ENCODE measurements at places on chromosomes 7 and 10.

DNA sequence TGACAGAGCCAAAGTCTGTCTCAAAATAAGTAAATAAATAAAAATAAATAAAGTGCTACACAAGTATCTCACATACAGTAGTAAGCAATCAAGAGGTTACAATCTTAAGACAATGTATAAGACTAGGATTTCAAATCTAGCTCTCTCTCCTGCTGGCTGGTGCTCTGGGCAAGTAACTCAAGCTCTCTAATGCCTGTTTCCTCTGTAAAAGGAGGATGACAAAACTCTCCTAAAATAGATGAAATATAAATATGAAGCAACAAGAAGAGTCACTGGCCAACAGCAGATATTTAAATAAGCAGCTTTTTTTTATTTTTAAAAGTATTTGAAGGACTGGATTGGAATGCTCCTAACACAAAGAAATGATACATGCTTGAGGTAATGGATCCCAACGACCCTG is 7.2 kb downstream of the SFMBT2 start:
- peak; percentile 33 for DNase-seq

DNA sequence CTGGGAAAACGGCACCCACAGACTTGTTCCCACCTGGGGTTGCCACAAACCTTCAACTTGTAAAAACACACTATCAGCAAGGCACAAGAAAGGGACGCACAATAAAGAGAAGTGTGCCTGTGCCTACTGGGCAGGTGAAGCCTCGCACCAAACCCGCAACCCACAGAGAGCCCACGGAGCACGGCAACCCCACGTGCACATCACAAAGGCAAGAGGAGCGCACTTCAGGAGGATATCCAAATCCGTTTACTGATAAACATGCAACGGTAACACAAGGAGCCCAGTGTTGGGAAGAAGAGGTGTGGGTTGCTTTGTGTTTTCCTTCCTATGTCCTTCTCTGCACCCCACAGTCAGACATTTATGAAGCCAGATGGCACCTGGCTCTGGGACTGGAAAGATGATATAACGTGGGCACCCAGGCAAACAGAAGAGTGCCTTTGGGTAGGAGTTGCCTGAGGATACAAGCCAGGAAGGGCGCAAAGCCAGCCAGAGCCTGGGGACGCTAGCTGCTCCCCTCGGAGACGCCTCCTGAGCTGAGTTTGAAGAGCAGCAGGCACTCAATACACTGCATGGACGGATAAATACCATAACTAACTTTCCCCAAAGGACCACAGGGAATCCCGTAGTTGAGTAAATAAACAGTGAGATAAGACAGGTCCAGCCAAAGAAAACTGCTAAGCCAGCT is 41.6 kb downstream of the TCERG1L start:
- DNase-seq = no peak

DNA sequence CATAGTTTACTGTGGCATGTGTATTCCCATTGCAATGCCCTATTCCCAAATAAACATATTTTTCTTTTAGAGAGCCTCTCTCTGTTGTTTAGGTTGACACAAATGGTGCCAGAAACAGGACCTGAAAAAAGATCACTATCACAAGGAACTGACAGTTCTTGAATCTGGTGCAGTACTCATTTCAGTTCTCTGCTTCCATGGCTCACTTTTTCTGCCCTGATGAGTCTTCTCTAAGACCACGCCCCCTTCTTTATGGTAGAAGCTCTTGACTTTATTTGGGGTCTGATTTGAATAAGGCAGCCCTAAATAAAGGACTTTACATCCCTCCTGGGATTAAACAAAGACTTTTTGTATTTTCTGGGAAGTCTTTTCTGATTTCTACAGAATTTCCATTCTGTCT is 3.5 kb upstream of the CCDC126 start:
- no peak for DNase-seq

- DNase-seq = no peak
These were observed 521.5 kb downstream of the SUGCT start for GRCh38 chr7:40656349-40656748.

- no peak for DNase-seq
These were observed 163.3 kb upstream of the MTPN start for GRCh38 chr7:136140469-136140868.

GRCh38 chr7:131898418-131898817 is 342.0 kb upstream of the PODXL start:
- peak; percentile 37 for DNase-seq

GRCh38 chr10:14547816-14548215 is 217.1 kb upstream of the FRMD4A start:
- no peak for DNase-seq

DNA sequence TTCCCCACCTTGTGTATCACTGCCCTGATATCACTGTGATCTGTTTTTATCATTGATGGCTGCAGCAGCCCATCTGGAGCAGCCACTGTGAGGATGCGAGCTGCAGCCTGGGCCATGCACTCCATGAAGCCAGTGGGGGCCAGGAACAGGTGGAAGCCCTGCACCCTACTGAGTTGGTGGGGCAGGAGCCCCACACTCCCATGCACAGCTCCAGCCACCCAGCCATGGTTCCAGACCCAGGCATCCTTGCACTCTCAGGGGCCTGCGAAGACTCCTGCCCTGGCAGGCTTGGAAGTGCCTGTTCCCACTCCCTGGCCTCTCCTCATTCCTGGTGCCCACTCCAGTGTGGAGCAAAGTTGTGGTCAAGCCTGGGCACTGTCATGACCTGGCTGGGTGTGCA is 424.0 kb upstream of the FZD8 start:
- DNase-seq = no peak

DNA sequence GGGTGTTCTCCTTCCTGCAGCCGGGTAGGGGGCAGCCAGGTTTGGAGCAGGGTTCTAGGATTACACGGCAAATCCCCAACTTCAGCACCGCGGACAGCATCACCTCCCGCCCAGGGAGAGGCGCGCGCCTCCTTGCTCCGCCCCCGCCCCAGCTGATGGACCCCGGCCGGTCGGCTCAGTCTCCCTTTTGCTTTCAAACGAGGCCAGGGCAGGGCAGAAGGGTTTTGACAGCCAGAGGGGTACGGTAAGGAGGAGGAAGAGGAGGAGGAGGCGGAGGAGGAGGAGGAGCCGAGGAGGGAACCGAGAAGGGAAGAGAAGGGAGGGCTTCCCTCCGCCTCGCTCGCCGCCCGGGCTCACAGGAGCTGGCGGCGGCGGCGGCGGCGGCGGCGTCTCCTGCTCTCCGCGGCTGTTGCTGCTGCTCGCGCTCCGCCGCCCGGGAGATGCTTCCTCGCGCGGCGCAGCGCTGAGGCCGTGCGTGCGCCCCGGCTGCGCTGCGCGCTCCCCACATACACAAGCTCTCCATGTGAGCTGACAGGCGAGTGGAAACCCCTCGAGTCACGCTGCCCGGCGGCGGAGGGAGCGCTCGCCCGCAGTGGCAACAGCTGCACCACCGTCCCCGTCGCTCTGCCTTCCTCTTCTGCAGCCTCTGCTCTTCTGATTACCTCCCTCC is 615 bp upstream of the CNTNAP2 start:
- DNase-seq = peak; percentile 0

DNA sequence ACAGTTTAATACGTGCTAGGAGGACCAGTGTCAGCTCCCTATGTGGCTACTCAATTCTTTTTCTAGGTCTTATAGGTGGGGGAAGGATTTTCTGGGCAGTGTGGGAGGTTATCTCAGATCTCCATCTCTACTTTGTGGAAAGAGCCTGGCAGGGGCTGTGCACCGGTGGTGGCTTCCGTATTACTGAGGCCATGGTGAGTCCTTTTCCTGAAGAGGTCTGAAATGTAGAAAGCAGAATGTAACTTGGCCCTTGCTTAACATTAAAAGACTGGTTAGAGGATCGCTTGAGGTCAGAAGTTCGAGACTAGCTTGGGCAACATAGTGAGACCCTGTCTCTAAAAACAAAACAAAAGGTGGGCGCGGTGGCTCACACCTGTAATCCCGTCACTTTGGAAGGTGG is 2.7 kb upstream of the TPST1 start:
- no peak for DNase-seq

- no peak for DNase-seq
These were observed 47.1 kb downstream of the KLF6 start for GRCh38 chr10:3737864-3738263.

GRCh38 chr7:132022188-132022587 is 465.8 kb upstream of the PODXL start:
- DNase-seq = no peak

DNA sequence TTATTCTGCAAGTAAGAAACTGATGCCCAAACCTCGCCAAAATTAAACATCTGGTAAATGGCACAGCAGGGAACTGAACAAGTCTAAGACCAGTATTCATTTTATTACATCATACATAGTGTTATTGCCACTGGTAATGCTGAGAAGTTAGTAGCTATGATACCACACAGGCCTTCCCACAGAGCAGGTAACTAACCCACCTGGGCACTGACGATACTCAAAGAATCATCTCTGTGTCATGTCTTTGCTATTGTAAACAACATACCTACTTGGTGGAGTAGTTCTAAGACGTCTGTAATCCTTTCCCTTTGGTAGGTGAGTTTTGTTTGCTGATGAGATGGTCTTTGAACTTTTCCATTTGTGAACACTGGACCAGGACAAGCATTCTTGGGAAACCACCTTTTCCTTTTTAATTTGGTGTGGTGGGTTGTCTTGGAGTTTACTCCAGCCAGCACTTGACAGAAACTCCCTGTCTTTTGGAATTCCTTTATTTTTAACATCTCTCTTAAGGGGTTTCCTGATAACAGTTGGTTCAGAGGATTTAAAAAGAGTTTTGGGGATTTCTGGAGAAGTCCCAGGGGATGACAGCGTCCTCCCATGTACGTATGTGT is 40.9 kb downstream of the PDSS1 start:
- DNase-seq = peak; percentile 78

DNA sequence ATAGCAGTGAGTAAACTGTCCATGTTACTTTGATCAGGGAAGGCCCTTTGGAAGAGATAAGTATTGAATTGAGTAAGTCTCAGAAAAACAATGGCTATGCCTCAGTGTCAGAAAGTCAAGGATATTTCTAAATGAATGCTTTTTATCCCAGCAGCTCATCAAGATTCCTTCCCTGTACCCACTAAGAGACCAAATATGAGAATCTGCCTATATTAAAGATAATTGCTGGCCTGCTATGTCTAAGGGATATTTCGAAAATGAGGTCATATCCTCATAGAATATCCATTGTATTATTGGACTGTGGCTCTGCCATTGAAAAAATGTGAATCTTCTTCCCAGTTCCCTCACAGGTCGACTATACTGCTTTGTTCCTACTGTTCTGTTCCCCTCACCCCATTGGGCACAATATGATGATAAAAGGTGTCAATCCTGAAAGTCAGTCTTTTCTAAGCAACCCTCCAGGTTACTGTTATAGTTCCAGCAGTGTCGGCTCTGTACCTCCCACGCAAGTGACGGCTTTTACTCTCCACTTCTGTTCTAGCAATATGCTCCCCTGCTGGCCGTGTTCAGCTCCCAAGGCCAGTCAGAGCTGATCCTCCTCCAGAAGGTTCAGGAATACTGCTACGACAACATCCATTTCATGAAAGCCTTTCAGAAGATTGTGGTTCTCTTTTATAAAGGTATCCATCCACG is 51.7 kb downstream of the BZW2 start:
- DNase-seq = no peak

- DNase-seq = no peak
These were observed 58.2 kb upstream of the CAMK2B start for GRCh38 chr7:44383566-44383965.

DNA sequence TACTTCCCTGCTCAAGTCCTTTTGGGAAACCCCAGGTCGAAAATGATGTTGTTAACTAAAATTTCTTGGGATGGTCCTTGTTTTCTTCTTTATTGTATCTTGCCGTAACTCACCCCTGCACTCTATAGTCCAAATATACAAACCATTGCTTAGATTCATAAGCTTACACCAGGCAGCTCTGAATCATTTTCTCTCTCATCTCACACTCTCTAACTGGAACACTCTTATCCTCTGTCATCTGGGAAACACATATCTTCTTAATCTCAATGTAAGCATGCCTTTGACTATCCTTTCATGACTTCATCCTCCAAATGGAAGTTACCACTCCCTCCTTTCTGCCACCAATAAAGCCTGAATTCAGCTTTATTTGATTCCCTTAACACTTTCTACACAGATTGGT is 175.8 kb upstream of the ANK3 start:
- no peak for DNase-seq

DNA sequence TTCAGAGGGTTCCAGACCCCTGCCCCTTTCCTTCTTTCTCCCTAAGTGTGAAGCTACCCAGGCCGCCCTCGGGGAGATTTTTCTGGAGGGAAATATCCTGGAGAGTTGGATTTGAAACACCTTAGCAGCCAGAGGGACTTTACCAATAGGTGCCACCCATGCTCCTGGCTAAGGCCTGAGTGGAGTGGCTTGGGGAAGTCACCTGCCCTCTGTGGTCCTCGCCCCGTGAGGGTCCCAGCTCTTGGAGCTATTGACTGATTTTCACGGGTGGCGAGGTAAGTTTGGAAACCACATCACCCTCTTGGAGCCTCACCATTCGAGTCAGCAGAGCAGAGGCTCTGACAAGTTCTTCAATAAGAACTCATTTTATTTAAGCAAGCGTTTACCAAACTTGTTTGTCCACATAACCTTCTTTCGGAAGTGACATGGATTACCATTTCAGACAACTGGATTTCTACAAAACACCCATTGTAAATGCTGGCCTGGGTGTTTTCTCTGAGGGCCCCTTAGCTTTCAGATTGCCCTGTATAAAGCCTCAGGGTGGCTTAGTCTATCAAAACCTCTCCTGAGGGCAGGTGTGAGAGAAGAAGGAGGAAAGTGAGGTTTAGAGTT is 20.4 kb downstream of the AQP1 start:
- DNase-seq = no peak

DNA sequence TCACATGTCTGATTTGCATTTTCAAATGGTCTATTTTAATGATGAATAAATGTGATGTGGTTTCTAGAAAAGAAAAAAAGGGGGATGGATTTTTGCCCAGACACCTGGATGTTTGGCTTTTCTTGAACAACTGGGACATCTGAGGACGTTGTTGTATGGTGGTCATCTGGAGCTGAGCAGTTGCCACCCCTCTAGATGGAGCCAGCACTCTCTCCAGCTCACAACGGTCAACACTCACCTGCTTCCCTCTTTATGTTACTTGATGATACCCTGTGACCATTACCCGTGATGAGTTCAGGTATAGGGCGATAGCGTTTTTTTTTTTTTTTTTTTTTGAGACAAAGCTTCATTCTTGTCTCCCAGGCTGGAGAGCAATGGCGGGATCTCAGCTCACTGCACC is 30.1 kb upstream of the PAXIP1 start:
- DNase-seq = no peak

DNA sequence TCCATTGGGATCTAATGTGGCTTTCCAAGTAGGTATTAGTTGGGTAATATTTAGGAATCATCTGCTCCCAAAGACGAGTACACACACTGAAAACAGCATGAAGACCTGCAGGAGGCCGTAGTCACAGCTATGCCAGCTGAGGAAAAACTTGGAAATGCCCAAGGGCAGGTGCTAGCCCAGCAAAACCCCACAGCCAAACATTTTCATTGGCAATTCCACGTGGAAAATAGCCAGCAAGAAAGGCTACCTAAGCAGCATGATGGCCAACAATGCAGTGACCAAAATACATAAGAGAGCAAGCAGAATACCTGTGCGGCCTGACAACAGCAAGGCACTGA is 32.7 kb downstream of the DOCK4 start:
- no peak for DNase-seq

GRCh38 chr7:55286666-55287065 is 78.5 kb upstream of the LANCL2 start:
- DNase-seq = no peak

Measured in inflammatory macrophage treated with lipopolysaccharide for 4 hours (primary cell).